ENCODE measurements at places on chromosomes 5 and 9.

GRCh38 chr5:19837536-19838174 is 150.3 kb downstream of the CDH18 start:
- DNase-seq, result no peak

- DNase-seq, result no peak
These were observed 188.8 kb downstream of the NTRK2 start for GRCh38 chr9:84858364-84858763.

DNA sequence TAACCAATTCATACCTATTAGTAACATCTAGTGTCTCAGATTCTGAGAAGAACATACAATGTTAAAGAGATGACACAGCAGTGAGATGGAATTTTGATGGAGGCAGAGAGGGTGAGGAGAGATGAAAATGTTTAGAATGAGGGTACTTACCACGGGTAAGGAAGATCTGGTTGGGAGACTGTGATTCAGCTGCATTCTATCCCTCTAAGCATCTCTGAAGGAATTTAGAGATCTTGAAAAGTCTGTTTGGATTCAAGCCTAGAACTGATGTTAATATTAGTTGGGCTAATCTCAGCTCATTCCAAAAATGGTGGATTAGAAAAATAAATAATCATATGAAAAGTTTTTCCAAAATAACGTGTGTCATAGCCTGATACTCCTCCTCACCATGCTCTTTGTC is 191.5 kb upstream of the CLINT1 start:
- DNase-seq, result no peak

DNA sequence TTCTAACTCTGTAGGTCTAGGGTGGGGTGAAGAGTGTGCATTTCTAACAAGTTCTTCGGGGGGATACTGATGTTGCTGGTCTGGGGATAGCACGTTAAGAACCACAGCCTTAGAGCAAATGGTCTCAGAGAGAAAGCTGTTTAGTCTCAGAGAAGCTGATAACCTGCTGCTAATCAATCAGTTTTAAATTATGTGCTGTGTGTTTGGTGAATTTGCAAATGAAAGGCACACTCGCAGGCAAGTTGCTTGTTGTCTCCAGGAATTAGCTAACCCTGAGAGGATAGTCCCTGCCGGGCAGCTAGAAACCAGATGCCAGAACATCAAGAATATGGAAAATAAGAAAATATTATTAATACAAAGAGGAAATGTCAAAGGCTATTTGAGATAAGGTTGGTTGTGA is 79.2 kb downstream of the DMRT2 start:
- no peak for DNase-seq

DNA sequence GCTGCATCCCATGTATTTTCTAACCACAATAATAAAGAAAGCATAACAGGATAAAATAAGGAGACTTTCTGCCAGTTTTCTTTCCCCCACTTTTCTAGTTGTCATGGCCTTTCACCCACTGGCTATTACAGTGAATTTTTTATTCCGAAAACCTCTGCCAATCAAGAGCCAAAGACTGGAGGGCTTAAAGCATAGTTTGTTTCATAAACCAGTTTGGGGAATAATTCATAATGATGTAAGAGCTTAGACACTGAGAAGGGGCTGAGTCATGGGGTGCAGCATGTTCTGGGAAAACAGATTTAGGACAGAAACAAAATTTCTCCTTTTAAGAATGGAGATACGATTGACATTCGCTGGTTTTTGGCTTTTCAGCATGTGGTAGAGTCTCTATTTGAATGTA is 4.4 kb upstream of the GLIPR2 start:
- no peak for DNase-seq

- no peak for DNase-seq
These were observed 12.9 kb downstream of the HAND1 start for GRCh38 chr5:154465169-154465568.

GRCh38 chr5:12477554-12477953 is 573.3 kb upstream of the CTNND2 start:
- no peak for DNase-seq

DNA sequence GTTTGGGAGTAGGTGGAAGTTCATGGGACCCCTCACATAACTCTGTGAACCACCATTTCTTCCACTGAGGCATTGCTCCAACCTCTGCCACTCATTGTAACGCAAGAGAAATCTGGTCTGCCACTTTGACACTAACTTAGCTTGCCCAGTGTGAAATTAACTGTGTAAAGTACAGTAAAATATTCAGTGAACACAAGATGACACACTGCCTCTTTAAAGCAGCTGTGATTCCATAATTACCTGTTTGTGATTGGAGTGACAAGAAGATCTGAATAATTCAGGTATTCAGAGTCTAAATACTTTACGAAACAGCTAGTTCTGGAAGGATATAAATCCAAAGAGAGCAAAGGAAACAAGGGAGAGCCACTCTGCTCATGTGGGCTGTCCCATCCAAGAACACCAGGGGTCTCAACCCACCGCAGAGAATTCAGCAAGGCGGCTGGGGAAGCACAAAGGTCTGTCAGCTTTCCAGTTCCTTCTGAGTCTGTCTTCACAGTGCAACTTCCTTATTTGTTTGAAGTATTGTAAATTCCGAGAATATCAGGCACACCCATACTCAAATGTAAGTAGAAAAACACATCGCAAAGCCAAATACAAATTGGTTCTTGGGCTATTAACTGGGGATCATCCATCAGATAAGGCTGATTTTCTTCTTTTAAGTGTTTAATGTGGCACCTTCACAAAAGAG is 86.9 kb downstream of the GNAQ start:
- DNase-seq, result no peak

DNA sequence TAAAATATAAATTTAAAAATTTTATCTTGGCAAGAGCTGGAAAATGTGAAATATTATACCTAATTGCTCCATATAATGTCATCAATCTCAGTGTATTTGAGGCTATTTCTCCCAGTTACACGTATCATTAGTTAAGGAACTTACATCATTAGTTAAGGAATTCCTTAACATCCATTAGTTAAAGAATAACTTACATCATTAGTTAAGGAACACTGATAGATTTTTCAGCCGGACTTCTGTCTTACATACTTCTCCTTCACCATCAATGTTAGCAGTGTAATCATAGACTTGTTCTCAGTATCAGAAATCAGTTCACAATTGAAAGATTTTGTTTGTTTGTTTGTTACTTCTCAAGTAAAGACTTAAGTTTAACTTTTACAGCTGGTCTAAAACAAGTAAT is 524.4 kb upstream of the CHD1 start:
- no peak for DNase-seq

DNA sequence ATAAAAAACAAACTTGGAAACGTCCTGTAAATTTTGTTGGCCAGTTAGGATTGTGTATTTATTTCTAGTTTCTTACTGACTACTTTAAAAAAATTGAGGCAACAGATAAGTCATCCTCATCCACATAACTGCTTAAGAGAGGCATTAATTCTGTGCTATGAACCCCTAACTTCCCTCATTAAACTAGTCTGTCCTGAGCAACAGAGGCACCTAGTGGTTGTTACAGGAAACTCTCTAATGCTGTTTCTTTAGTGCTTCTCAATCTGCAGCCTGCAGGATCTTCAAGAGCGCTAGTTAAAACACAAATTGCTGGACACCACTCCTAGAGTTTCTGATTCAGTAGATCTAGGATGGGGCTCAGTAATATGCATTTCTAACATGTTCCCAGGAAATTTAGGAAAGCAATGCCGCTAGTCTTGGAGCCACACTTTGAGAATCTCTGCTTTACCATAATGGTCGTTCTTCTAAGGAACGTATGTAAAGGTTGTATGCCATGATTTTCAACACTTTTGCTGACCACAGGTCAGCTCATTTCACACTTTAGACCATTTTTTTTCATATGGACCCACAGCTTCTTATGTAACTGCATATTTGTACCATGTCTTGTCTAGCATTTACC is 410.1 kb upstream of the SMARCA2 start:
- no peak for DNase-seq

DNA sequence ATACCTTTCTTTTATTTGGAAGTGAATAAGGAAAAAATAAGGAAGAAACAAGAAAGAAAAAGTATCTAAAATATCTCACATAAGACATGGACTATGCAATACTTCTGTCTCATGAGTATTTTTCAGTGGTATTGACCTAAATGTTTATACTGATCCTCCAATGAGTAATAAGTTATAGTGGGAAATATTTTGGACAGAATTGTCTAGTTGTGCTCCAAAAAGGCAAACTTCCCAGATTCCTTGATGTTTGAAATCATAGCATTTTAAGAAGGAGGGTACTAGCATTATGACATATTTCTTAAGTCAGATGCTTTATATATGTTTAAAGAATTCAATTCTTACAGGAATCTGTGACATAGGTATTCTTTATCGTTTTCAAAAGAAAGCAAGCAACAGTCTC is 34.5 kb upstream of the BASP1 start:
- DNase-seq, result no peak

DNA sequence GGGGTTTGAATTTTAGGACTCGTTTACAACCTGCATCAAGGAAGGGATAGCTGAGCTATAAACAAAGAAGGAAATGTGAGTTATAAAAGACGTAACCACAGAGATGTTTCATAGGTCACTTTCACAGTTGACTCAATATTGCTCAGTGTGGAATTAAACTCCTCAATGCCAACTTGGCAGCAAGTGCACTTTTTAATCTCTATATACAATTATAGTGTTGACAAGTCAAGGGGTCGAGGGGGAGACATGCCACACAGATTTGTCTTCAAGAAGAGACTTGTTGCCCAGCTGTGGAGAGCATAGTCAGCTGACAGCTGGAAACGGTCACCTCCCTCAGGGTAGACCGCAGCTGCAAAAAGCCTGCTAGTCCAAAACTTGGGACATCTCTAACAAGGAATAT is 163.4 kb upstream of the DMAC1 start:
- no peak for DNase-seq

GRCh38 chr9:89848060-89849040 is 243.5 kb downstream of the GADD45G start:
- DNase-seq, result no peak

GRCh38 chr5:83142526-83142925 is 65.2 kb downstream of the XRCC4 start:
- DNase-seq, result no peak

GRCh38 chr9:70978085-70978484 is 143.3 kb downstream of the TRPM3 start:
- no peak for DNase-seq

GRCh38 chr9:1718836-1719235 is 296.3 kb upstream of the SMARCA2 start:
- no peak for DNase-seq

Data from activated CD4-positive, CD25-positive, alpha-beta regulatory T cell treated with anti-CD3 and anti-CD28 coated beads, Interleukin-2, amount 50 U/mL, for 72 hours (primary cell).